Caki2 (cell line): ENCODE measurements at places on chromosomes 12 and 14.

- peak; percentile 53 for DNase-seq
Observed at GRCh38 chr14:32709027-32709426, 229.7 kb upstream of the NPAS3 start.

GRCh38 chr12:29216797-29217575, 67.9 kb downstream of the FAR2 start:
- no peak for DNase-seq

GRCh38 chr12:92434607-92435025, 268.2 kb upstream of the PLEKHG7 start:
- no peak for DNase-seq

- no peak for DNase-seq
Observed at GRCh38 chr12:22994316-22994675, 369.3 kb downstream of the ETNK1 start.

GRCh38 chr14:81348061-81348460, 52.1 kb downstream of the STON2 start:
- DNase-seq = no peak

DNA sequence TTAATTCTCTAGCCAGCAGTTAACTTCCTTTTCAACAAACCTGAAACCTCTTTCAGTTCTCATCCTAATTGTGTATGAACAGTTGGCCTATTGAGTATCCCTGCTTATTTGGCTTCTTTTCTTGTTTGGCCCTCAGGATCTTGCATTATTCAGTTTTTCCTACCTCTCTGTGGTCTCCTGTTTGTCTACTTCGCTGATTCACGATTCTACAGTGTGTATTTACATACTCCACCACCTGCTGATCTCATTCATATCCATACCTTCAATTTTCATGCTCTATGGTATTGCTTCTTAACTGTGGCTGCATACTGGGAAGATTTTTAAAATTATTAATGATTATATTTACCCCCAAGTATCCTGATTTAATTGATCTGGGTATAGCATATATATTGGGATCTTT, 56.4 kb downstream of the RASSF9 start:
- DNase-seq = no peak

- DNase-seq = peak; percentile 78
Observed at GRCh38 chr14:55071870-55072640, 20.6 kb downstream of the MAPK1IP1L start.

DNA sequence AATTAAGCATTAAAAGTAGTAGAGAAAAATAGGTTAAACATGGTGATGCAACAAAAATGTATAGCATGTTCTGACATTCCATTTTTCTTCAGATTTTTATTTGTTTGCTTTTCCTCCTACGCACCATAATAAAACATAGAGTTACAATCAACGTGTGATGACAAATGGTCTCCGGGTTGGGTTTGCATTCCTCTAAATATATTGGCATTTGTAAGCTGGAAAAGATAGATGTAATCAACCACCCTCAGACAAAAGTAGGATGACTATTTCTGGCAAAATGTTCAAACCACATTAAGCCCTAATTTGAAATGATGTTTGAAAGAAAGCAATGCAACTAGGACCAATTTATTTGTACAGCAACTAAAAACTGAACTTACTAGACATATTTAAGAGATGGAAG, 58.4 kb downstream of the SLC25A21 start:
- no peak for DNase-seq

- DNase-seq = peak; percentile 33
Observed at GRCh38 chr14:50714450-50715073, 46.5 kb upstream of the SAV1 start.
